ENCODE measurements at places on chromosomes 7 and 10. TPM values are rescaled to one million over a fixed set of nuclear protein-coding genes. Genes with fewer than 3 reads are reported as not detected.

The TDRD1 gene
- 16.0 TPM for total RNA-seq

The PGAM2 gene
- total RNA-seq: not detected

The CAMK2B gene
- 5.7 TPM for total RNA-seq

The GLI3 gene
- 14.7 TPM for total RNA-seq

The ZNF425 gene
- total RNA-seq: 4.0 TPM

The NACAD gene
- 10.3 TPM for total RNA-seq

The GPR158 gene
- total RNA-seq: 0.36 TPM

The GRID1 gene
- 10.0 TPM for total RNA-seq

GRCh38 chr10:27893358-27893954, 105.4 kb downstream of the ODAD2 start:
- DNase-seq: no peak
- no peaks in the 10 kb centered on the region for H3K27me3 ChIP-seq
- no peaks in the 10 kb centered on the region for H3K4me1 ChIP-seq
- no peak overlapping the region for H3K27ac ChIP-seq
- no peak overlapping the region for H3K4me3 ChIP-seq

DNA sequence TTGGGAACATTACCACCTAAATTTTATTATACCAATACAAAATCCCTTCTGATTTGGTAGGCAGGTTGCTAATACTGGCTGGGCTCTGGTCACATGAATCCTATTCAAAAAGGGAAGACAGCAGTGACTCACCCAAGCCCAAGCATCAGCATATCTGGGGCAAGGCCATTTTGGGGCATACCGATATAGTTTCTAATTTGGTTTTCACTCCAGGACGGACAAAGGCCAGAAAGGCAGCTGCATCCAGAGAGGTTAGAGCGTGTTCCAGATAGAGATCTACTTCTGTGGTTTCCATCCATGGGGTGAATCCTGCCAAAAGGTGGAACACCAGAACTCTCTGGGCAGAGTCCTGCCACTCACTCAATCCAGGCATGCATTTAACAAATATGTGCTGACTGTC, 335.8 kb downstream of the ELMO1 start:
- DNase-seq: no peak
- no peak overlapping the region for H3K4me3 ChIP-seq
- H3K36me3 ChIP-seq: no peaks in the 10 kb centered on the region
- no peak overlapping the region for H3K27ac ChIP-seq

GRCh38 chr7:17832820-17833355, 107.4 kb downstream of the SNX13 start:
- H3K4me1 ChIP-seq: no peaks in the 10 kb centered on the region
- DNase-seq: no peak
- no peaks in the 10 kb centered on the region for H3K27me3 ChIP-seq
- no peak overlapping the region for H3K27ac ChIP-seq
- H3K4me3 ChIP-seq: no peak overlapping the region

DNA sequence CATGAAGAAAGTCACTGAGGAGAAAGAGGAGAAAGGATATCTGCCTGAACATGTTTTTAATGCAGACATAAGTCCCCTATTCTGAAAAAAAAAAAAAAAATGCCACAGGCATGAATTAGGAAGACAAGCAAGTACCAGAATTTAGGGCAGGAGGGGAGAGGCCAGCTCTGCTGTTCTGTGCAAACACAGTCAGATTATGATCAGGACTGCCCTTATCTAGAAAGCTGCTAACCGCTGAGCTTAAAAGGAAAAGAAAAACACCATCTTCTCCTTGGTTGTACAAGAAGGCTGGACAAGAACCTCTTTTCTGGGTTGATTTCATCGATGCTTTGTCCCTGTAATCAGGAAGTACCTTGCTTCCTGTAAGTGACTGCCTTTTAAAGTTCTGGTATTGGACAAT, 15.3 kb upstream of the PWWP2B start:
- no peaks in the 10 kb centered on the region for H3K36me3 ChIP-seq
- no peaks in the 10 kb centered on the region for H3K27me3 ChIP-seq
- DNase-seq: no peak
- H3K27ac ChIP-seq: no peak overlapping the region
- no peak overlapping the region for H3K4me3 ChIP-seq

- H3K27me3 ChIP-seq: no peaks in the 10 kb centered on the region
- no peak for DNase-seq
- no peak overlapping the region for H3K4me3 ChIP-seq
Measured at GRCh38 chr7:53131697-53132096, 96.3 kb downstream of the POM121L12 start.

DNA sequence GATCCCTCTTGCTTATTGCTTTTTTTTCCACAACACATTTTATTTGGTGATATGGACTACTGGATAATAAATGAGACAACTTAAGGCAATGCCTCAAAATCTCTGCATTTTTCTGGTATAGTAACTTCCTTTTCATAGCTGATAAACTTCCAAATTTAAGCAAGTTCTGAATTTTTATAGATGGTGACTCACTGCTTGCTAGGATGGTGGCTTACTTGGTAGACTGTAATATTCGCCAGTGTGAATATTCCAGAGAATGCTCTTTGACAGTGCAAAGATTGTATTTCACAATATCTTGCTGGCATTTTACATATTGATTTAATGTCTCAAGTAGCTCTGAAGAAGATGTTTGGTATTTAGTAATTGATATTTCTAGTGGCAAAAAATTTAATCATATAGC, 472.4 kb downstream of the TFEC start:
- no peaks in the 10 kb centered on the region for H3K4me1 ChIP-seq
- no peak overlapping the region for H3K4me3 ChIP-seq
- H3K27ac ChIP-seq: no peak overlapping the region
- no peak for DNase-seq
- H3K27me3 ChIP-seq: no peaks in the 10 kb centered on the region

DNA sequence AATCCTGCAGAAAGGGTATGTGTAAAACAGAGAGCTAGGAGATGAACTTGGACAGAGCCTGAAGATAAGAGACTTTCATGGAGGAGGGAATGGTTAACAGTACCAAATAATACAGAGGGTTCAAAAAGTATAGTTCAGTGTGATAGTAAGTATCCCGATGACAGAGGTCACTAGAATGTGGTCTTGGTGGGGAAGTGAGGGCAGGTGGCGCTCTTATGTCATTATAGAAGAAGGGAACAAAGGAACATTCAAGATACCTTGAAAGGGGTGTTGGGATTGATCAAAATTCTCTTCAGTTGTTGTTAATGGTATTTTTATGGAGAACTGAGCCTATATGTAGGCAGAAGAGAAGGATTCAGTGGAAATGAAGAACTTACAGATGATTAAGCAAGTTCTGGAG, 312.5 kb downstream of the SUGCT start:
- no peaks in the 10 kb centered on the region for H3K4me1 ChIP-seq
- no peaks in the 10 kb centered on the region for H3K27me3 ChIP-seq
- no peak for DNase-seq
- H3K4me3 ChIP-seq: no peak overlapping the region

DNA sequence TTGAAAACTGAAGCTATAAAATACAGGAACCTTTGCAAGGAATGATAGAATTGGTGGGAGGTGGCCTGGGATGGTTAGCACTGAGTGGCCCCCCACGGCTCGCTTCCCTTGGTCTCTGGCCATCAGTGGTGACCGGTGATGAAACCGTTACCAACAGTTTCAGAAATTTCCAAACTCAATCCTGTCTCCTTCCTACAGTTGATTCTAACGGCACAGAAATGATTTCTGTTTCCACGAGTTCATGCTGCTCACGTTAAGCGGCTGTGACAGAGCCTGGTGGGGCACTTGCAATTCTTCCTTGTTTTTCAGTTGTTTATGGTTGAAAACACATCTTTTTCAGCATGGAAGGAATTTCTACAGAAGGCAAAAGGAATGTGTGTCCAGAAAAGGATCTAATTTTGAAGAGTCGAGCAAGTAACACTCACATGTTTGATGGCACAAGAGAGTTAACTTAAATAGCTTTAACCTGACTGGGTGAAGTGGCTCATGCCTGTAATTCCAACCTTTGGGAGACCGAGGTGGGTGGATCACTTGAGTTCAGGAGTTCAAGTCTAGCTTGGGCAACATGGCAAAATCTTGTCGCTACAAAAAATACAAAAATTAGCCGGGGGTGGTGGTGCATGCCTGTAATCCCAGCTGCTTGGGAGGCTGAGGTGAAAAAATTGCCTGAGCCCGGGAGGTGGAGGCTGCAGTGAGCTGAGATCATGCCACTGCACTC, 100.1 kb downstream of the DNAJB6 start:
- no peaks in the 10 kb centered on the region for H3K4me1 ChIP-seq
- H3K27me3 ChIP-seq: no peaks in the 10 kb centered on the region
- H3K36me3 ChIP-seq: no peaks in the 10 kb centered on the region
- no peak overlapping the region for H3K4me3 ChIP-seq

- DNase-seq: no peak
- H3K27me3 ChIP-seq: no peaks in the 10 kb centered on the region
- no peak overlapping the region for H3K27ac ChIP-seq
- H3K4me3 ChIP-seq: no peak overlapping the region
Measured at GRCh38 chr10:71179382-71179781, 33.0 kb upstream of the UNC5B start.

DNA sequence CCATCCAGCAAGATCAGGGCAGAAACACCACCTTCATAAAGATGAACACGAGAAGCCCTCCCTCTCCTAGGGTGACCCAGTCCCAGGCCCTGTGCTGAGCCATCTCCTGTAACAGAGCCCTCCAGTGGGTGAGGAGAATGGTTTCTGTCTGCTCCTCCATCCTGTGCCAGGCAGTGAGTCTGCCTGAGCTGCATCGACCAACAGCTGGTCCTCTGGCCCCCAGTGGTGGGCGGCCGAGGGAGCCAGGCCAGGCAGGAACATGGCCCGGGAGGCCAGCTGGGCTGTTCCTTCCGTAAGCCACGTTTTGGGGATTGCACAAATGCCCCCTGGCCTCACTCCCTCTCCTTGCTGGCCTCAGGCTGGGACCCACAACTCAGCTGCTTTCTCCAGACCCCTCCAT, 73.5 kb downstream of the GRB10 start:
- H3K36me3 ChIP-seq: no peaks in the 10 kb centered on the region
- no peak for DNase-seq
- peak overlapping the region; percentile 32 for H3K27ac ChIP-seq
- no peaks in the 10 kb centered on the region for H3K4me1 ChIP-seq
- H3K4me3 ChIP-seq: no peak overlapping the region

DNA sequence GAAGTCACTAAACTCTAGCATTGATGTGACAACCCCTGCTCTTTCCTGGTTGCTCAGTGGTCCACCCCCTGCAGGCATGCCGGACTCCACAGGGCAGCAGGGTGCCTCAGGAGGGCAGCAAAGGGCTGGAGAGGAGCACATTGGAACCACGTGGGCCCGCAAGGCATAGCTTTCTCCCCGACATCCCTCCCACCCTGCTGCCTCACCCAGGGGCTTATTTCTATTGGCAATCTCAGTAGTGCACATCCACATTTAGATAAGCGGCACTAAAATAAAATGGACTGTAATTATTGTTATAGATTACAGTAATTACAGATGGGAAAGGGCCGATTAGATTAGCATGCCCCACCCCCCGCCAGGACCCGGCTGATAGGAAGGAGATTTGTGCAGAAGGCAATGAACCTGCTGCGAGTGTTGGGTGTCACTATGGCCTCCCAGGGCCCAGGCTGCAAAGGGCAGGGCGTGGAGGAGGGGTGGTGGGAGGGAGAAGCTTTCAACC, 580.1 kb downstream of the GRID1 start:
- DNase-seq: no peak
- H3K4me3 ChIP-seq: no peak overlapping the region
- no peaks in the 10 kb centered on the region for H3K27me3 ChIP-seq
- H3K36me3 ChIP-seq: no peaks in the 10 kb centered on the region
- H3K27ac ChIP-seq: no peak overlapping the region

GRCh38 chr10:73859428-73859783, 14.9 kb downstream of the CAMK2G start:
- H3K4me1 ChIP-seq: no peaks in the 10 kb centered on the region
- no peak for DNase-seq
- no peaks in the 10 kb centered on the region for H3K27me3 ChIP-seq
- H3K4me3 ChIP-seq: no peak overlapping the region

DNA sequence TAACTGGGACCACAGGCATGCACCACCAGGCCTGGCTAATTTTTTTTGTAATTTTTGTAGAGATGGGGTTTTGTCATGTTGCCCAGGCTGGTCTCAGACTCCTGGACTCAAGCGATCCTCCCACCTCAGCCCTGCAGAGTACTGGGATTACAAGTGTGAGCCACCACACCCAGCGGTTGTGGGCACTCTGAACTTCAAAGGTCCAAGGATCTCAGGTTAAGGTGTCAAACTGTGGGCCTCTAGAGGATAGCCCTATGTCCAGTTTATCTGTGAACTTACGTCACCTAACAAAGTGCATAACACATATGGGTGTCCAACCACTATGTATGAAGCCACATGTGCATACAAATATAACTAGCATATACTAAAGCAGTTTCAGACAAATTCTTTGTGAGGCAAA, 3.2 kb upstream of the IL2RA start:
- no peak for DNase-seq
- H3K4me3 ChIP-seq: no peak overlapping the region
- no peaks in the 10 kb centered on the region for H3K27me3 ChIP-seq
- H3K36me3 ChIP-seq: no peaks in the 10 kb centered on the region
- no peak overlapping the region for H3K27ac ChIP-seq
- no peaks in the 10 kb centered on the region for H3K4me1 ChIP-seq

DNA sequence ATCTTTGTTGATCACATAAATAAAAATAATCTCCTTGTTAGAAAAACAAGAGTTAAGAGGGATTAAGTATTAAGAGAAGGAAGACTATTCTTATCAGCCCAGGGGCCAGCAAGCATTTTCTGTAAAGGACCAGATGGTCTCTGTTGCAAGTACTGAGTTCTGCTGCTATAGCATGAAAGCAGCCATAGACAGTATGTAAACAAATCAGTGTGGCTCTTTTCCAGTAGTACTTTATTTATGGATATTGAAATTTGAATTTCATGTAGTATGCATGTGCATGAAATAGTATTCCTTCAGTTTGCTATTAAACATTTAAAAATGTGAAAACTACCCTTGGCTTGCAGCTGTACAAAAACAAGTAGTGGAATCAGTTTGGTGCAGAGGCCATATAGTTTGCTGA, 81.7 kb downstream of the STK31 start:
- H3K36me3 ChIP-seq: no peaks in the 10 kb centered on the region
- no peaks in the 10 kb centered on the region for H3K4me1 ChIP-seq
- H3K27me3 ChIP-seq: no peaks in the 10 kb centered on the region
- no peak overlapping the region for H3K27ac ChIP-seq
- H3K4me3 ChIP-seq: no peak overlapping the region

DNA sequence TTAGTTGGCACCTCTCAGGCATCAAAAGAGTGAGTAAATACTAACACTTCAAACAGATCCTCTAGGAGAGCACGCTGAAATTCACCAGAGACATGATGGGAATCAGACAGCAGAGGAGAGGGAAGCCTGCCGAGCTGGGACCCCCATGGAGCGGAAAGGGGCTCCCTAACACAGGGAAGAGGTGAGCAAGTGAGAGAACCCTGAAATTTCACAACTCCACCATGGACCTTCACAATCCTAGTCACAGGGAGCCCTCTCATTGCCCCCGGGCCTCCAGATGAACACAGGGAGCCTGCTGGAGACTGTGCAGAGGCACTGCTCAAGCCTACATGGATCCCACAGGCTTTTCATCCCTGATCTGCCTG, 59.2 kb upstream of the ANTXRL start:
- no peak for DNase-seq
- no peak overlapping the region for H3K4me3 ChIP-seq
- peak overlapping the region; percentile 21 for H3K27ac ChIP-seq
- H3K36me3 ChIP-seq: no peaks in the 10 kb centered on the region
